Stromal cell of bone marrow (primary cell): ENCODE measurements at places on chromosomes 1 and 21.

- DNase-seq: peak; percentile 49
Observed at GRCh38 chr1:38064197-38064903, 17.8 kb upstream of the POU3F1 start.

- no peak for DNase-seq
Observed at GRCh38 chr1:47409311-47410067, 6.6 kb upstream of the FOXE3 start.

GRCh38 chr1:5551274-5551975 is 440.8 kb downstream of the NPHP4 start:
- DNase-seq: no peak

GRCh38 chr21:39196838-39197237 is 13.6 kb upstream of the PSMG1 start:
- no peak for DNase-seq
